Diencephalon (tissue), 1 donor: ENCODE measurements at places on chromosomes 16 and 17. TPM values are rescaled to one million over a fixed set of nuclear protein-coding genes. Genes with fewer than 3 reads are reported as not detected.

Gene AXIN2
- 26.5 TPM for total RNA-seq

Gene TBC1D3H
- total RNA-seq, result not detected

Gene SOST
- total RNA-seq, result 0.23 TPM

Gene CHD9
- total RNA-seq, result 162 TPM

Gene LRRC75A
- total RNA-seq, result 9.0 TPM

Gene YBX2
- total RNA-seq, result 1.4 TPM

Gene TMEM114
- total RNA-seq, result not detected

Gene KCNG4
- total RNA-seq, result not detected

Gene MT1H
- not detected for total RNA-seq

Gene WNT3
- 10.4 TPM for total RNA-seq

Gene GUCY2D
- not detected for total RNA-seq

Gene KRTAP9-1
- total RNA-seq, result not detected

Gene NKD1
- 10.6 TPM for total RNA-seq

Gene ST6GALNAC1
- total RNA-seq, result 0.69 TPM

Gene DNAAF1
- 6.5 TPM for total RNA-seq

Gene HSD17B2
- total RNA-seq, result 0.46 TPM

Gene IL21R
- total RNA-seq, result 0.69 TPM

Gene CPHXL2
- not detected for total RNA-seq

Gene RPL38
- 1,874 TPM for total RNA-seq

Gene KIF19
- 2.3 TPM for total RNA-seq

Gene UMOD
- total RNA-seq, result 0.23 TPM

Gene C1QL1
- total RNA-seq, result 8.3 TPM

Gene CSH1
- not detected for total RNA-seq

Gene VTN
- 0.69 TPM for total RNA-seq

Gene TPPP3
- 36.2 TPM for total RNA-seq

Gene OR4D1
- under 0.01 TPM for total RNA-seq

Gene CDH1
- 4.2 TPM for total RNA-seq

Gene RHBDL3
- total RNA-seq, result 4.4 TPM

Gene KRTAP3-2
- not detected for total RNA-seq

Gene EFCAB5
- 1.6 TPM for total RNA-seq

Gene CHP2
- 1.2 TPM for total RNA-seq

Gene C16orf96
- total RNA-seq, result 0.46 TPM

Gene TSPOAP1
- total RNA-seq, result 54.0 TPM

Gene G6PC1
- under 0.01 TPM for total RNA-seq

Gene PRSS21
- total RNA-seq, result not detected

Gene KRTAP4-5
- not detected for total RNA-seq

Gene CAPNS2
- total RNA-seq, result not detected

Gene SHCBP1
- total RNA-seq, result 4.6 TPM

Gene MBTPS1
- 79.1 TPM for total RNA-seq

Gene EPOP
- 0.92 TPM for total RNA-seq

Gene ITPRIPL2
- total RNA-seq, result 9.5 TPM

Gene XAF1
- 4.6 TPM for total RNA-seq

Gene ACSF2
- 4.8 TPM for total RNA-seq

Gene FNDC8
- not detected for total RNA-seq

Gene TMEM92
- total RNA-seq, result not detected

Gene KRT34
- total RNA-seq, result not detected

Gene SGCA
- not detected for total RNA-seq

Gene DHRS7C
- not detected for total RNA-seq

Gene SPN
- 0.23 TPM for total RNA-seq

Gene PHAF1
- 21.7 TPM for total RNA-seq

Gene CSNK2A2
- total RNA-seq, result 33.4 TPM

Gene TMEM94
- 31.4 TPM for total RNA-seq

Gene CTRB1
- total RNA-seq, result not detected

Gene TMEM235
- not detected for total RNA-seq
